ENCODE measurements at places on chromosomes 16 and 17.
A peak's percentile ranks its signal among the peaks of the same experiment; 100 is the strongest.

GRCh38 chr17:29579866-29580771 is 9.3 kb downstream of the GIT1 start:
- DNase-seq, result peak; percentile 87

GRCh38 chr16:57141822-57142631 is 43.8 kb downstream of the PSME3IP1 start:
- DNase-seq, result no peak

DNA sequence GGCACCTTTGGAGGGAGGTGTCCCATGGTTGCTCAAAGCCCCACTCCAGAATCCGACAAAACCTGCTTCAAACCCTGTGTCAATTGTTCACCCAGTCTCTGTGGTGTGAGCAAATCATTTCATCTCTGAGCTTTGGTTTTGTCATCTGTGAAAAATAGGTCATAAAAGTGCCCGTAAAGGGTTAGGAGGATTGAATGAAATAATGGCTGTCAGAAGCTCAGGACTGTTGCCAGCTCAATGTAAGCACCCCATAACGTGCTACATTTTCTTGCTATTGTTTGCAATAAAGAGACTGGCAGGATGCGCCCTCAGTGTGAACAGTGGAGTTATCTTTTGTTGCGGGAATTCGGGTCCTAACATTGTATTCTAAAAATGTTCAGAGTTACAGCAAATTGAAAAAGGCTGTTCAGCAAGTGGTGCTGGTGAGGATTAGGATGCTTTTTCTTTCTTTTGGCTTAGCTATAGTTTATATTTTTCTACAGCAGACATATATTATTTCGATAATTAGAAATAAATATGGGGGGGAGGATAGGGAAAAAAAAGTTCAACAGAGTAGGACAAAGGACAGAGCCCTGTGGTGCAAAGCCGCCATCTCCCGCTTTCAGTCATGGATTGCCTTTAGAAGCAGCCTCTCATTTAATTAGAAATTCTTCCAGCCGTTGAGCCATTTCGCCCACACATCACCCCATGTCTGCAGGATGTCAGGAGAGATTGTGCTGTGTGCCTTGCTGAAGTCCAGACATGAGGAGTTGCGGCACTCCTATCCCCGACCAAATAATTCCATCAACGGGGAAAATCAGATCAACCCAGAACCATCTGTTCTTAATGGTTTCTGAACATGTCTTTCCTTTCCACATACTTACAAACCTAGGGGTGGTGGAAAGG is 20.9 kb upstream of the PYY start:
- DNase-seq, result no peak

DNA sequence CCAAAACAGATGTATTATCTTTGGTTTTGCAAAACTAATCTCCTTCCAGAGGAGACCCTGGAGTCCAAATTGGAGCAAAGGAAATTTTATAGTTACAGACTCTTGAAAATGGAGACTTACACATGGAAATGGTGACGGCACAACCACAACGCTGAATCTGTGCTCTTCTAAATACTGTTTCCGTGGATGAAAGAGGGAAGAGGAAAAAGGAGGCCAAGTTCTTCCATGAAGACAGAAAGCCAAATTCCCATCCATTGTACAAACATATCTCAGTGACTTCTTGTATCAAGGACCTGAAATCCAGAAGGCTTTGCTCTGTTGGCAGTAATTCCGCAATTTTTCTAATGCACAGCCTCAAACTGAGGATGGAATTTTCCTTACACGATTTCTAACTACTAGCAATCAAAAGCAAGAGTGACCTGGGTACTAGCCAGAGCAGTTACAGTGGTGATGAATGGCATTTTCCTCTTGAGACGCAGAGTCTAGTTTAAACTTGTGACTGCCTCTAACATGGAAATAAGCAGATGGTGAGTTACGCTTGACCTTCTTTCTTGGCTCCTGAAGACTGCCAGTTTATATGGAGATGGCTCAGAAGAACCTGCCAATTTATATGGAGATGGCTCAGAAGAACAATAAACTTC is 38.5 kb downstream of the VPS53 start:
- DNase-seq, result no peak

DNA sequence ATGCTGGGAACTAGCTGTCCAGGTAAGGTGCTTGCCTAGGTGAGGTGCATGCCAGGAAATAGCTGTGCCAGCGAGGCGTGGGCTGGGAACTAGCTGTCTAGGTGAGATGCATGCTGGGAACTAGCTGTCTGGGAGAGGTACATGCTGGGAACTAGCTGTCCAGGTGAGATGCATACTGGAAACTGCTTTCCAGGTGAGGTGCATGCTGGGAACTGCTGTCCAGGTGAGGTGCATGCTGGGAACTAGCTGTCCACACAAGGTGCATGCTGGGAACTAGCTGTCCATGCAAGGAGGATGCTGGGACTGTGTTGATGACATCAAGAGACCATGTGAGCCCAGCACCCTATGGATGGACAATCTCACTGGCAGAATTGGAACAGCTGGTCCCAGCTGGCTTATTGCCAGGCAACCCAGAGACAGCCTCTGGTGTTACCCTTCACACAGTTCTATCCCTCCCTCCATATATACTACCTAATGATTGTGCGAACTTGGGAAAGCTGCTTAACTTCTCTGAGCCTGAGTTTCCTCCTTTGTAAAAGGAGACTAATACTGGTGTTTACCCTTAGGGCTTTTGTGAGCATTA is 479.9 kb upstream of the RBFOX1 start:
- no peak for DNase-seq

DNA sequence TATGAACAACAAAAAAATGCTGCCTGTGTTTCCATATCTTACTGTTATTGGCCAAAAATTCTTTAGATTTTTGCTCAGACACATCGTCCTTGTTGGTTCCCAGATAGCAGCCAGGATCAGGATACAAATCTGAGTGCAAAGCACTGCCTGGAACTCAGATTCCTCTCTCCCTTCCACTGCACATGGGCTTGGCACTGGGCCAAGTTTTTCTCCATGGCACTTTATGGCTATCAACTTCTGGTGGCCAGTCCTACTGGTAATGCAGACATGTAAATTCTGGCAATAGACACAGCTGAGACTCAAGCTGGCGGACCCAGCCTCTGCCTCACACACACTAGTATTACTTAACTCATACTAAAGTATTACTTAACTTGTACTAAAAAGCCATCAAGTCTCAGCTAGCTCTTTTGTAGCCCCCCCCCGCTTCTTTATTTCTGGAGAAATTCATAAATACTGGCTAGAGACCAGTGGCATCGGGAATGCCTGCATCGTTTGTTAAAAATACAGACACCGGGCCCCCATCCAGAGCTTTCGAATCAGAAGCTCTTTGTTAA is 181.2 kb upstream of the COX10 start:
- no peak for DNase-seq

DNA sequence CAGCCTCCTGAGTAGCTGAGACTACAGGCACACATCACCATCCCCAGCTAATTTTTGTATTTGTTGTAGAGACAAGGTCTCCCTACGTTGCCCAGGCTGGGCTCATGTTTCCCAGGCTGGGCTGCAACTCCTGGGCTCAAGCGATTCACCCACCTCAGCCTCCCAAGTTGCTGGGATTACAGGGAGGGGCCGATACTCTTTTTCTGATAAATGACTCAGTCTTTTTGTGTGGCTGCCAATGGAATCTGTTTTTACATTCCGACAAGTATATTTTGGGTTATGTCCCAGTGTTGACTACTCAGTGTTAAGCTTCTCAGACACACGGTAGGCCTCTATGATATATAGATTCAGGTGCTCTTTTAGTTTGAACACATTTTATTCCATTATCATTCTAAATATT is 58.1 kb downstream of the SLFN11 start:
- DNase-seq, result peak; percentile 81

- DNase-seq, result no peak
Observed at GRCh38 chr17:82534401-82534812, 14.9 kb downstream of the FOXK2 start.

DNA sequence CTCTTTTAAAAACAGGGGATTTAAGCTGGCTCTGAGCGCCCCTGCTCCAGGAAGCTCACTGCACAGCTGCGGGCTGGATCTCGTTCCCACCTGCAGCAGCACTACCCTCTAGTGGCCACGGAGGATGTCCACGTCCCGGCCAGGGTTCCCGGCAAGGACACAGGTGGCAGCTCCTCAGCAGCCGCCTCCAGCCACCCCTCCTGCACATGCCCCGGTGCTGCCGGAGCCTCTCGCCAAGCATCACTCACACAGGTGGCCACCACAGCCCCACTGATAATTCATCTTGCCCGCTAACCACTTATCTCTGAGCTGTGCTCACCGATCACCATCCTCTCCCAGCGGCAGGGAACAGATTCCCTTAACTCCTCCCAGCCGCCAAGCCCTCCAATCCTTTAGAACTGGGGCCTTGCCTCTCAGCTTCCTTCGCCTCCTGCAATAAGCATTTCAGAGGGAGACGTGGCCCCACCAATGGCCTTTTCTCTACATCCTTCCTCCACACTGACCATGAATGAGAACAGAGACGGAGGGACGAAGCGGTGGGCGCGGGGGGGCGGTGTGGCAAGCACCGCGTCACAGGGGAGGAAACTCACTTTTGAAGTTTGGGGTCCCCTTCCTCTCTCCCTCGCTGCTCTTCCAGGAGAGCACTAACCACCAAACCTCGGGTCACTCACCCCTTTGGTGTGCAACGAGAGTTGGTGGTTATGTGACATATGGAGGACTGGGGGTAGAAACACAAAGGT is 222.1 kb downstream of the RBFOX3 start:
- peak; percentile 59 for DNase-seq

DNA sequence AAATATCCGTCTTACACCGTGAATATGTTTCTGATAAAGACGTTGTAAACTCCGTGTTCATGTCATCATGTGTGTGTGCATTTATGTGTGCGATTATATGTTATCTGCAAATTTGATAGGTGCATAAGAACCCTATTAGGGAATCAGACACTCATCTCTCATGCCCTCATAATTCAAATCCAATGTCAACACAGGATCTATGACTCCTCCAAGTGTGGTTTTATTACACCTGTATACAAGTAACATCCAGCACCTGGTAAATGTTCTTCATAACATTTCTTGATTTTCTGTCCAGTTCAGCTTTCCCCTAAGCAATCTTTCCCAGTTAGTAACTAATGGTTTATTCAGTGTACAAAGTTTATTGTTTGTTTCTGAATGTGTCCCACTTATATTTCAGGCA is 681.9 kb downstream of the CDH11 start:
- DNase-seq, result peak; percentile 4

DNA sequence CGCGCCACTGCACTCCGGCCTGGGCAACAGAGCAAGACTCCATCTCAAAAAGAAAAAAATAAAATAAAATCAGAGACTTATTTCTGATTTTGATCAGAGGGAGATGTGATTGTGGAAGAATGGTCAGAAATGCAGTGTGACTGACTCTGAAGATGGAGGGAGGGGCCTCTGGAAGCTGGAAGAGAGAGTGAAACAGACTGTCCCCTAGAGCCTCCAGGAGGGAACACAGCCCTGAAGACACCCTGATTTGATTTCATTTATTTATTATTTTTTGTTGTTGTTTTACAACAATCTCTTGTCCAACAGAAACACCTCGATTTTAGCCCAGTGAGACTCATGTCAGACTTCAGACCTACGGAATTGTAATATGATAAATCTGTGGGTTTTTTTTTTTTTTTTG is 26.1 kb downstream of the BCL7C start:
- peak; percentile 49 for DNase-seq

DNA sequence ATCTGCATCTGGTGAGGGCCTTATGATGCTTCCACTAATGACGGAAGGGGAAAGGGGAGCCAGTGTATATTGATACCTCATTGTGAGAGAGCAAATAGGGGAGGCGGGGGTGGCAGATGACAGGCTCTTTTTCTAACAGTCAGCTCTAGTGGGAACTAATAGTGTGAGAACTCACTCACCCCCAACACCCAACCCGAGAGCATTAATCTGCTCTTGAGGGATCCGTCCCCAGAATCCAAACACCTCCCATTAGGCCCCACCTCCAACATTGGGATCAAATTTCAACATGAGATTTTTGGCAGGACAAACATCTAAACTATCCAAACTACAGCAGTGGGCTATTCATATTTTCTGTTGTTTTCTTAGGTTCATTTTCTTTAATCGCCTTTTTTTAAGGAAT is 54.4 kb downstream of the BPTF start:
- no peak for DNase-seq

DNA sequence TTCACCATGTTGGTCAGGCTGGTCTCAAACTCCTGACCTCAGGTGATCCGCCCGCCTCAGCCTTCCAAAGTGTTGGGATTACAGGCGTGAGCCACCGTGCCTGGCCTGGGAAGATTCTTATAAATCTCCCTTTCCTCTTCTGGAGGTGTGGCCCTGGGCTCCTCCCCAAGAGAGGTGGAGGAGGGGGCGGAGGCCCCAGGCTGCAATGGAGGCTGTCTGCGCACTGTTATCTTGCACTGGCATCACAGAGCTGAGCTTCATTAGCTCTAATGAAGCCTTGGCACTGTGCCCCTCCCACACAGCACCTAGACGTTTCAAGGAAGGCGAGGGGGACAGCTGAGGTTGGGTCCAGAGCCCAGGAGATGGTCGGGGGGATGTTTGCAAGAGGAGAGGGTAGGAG is 7.5 kb downstream of the ARHGAP23 start:
- no peak for DNase-seq

GRCh38 chr16:88511906-88512305 is 58.3 kb upstream of the ZC3H18 start:
- DNase-seq, result no peak

DNA sequence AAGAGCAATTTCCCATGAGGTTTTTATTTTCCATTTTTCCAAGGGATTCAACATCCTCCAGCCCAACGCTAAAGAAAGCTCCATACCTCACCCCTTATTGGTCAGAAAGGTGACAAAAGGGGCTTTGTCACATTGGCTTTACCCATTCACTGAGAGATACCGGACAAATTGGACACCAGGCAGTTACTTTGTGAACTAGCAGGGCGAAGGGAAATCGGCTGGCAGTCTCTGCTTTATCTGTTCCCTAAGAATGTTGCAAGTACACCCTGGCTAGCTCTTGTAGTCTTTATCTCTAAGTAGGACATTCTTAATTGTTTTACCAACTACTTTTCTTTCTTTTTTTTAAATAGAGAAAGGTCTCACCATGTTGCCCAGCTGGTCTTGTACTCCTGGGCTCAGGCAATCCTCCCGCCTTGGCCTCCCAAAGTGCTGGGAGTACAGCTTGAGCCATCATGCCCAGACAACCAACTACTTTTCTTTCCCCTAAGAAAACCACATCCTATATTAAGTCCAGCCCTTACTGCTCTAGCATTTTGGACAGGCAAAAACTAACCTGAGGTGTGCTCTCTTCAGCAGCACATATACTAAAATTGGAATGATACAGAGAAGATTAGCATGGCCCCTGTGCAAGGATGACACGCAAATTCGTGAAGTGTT is 16.8 kb downstream of the PRPSAP1 start:
- DNase-seq, result no peak

GRCh38 chr16:57937861-57938260 is 33.1 kb downstream of the CNGB1 start:
- DNase-seq, result no peak

- DNase-seq, result no peak
Observed at GRCh38 chr17:38724337-38724988, 5.7 kb upstream of the CISD3 start.

DNA sequence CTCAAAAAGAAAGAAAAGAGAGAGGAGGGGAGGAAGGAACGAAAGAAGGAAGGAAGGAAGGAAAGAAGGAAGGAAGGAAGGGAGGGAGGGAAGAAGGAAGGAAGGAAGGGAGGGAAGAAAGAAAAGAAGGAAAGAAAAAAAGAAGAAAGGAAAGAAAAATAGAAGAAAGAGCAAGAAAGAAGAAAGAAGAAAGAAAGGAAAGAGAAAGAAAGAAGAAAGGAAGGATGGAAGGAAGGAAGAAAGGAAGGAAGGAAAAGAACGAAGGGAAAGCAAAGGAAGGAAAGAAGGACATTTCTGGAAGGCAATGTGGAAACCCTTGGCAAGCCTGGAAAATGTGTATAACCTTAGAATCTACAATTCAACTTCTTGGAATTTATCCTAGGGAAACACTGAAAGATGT is 150.4 kb upstream of the LHX1 start:
- no peak for DNase-seq

GRCh38 chr17:66177048-66177447 is 14.9 kb downstream of the CEP112 start:
- DNase-seq, result no peak
